ENCODE measurements at places on chromosomes 3 and 15. TPM values are rescaled to one million over a fixed set of nuclear protein-coding genes. Genes with fewer than 3 reads are reported as not detected.
A peak's percentile ranks its signal among the peaks of the same experiment; 100 is the strongest.

DNA sequence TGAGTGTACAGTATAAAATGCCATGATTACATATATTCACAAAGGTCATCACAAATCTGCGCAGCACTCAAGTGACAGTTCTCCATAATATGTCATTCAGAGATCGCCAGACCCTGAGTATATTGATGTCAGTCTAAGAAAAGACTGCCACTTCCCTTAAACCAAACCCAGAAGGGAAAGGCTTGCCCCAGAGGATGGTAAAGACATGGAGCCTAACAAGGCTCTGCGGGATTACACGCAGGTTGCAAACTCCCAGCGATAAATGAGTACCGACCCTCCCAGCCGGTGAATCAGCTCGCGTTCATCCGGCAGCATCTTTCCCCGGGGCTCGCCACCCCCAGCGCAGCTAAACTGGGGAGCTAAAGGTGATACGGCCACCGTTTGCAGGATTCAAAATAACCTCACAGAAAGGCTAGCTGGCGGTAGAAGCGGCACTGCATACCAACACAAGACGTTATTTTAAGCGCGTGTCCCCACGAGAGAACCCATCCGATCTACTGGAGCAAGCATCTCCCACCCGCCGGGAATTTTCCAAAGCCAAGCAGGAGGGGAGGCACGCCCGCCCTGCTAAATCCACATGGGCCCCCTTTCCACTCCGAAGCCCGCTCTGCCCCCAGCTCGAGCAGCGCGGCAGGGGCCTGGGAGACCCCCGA, 643 bp downstream of the MYO5A start:
- peak; percentile 55 for DNase-seq

DNA sequence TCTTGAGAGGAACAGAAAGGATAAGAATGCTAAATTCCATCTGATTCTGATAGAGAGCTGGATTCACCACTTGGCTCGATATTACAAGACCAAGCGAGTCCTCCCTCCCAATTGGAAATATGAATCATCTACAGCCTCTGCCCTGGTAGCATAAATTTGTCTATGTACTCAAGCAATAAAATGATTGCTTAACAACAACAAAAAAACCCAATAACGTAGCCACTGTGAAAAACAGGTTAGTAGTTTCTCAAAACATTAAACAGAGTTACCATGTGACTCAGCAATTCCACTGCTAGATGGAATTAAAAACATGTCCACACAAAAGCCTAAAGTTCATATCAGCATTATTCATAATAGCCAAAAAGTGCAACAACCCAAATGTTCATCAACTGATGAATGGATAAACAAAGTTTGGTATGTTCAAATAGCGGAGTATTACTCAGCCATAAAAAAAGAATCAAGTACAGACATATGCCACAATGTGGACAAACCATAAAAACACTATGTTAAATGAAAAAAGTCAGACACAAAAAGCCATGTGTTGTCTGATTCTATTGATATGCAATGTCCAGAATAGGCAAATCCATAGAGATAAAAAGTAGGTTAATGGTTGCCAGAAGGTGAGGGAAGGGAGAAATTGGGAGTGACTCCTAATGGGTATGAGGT, 16.8 kb downstream of the BCL2L10 start:
- DNase-seq: no peak

DNA sequence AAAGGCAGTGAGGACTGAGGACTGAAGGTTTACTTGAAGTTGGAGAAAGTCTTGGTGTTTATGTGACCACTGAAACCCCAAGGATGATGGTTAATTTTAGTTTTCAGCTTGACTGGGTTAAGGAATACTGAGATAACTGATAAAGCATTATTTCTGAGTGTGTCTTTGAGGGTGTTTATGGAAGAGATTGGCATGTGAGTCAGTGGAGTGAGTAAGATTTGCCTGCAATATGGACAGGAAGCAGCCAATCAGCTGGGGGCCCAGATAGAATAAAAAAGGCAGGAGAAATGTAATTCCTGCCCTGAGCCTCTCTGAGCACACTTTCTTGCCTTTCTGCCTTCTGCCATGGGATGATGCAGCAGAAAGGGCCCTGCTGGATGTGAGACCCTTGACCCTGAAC, 92.4 kb downstream of the KBTBD8 start:
- no peak for DNase-seq

GRCh38 chr3:52396907-52397591, 47.9 kb downstream of the SEMA3G start:
- no peak for DNase-seq

TMEM62 gene
- total RNA-seq: 37.6 TPM
